Activated CD8-positive, alpha-beta memory T cell treated with anti-CD3 and anti-CD28 coated beads for 4 hours (primary cell): ENCODE measurements at places on chromosomes 2 and 18.

DNA sequence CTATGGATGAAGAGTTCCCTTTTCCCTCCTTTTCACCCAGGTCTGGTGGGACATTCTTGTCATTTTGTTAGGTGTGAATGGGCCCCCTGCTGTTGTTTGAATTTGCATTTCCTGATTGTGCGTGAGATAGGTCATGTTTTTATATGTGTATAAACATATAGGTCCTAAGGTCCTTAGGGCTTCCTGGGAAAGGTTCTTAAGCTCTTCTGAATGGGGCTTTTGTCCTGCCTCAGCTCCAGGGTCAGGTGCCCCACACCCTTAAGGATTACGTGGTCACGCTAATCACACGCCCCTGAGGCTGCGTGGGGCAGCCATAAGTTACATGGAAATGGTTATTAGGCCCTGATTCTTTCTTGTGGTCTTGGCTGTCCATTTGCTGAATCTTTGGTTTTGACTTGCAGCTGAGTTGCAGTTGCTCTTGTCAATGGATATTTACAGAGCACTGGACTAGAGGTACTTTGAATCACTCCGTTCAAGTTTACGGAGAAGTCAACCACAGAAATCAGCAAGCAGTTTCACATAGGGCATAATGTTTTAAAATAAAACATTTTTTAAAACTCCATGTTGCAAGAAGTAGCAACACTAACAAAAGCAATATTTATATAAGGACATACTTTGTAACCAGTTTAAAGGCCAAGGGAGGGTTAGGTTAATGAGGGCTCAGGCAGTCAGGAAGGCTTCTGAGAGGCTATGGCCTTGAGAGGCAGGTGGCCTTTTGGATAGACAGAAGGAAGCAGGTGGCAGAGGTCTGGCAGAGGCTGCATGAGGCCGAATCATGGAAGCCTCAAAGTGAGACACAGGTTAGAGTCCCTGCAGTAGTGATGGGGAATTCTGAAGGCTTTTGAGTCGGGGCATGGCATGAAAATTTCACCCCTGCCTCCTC, 24.2 kb downstream of the LIPG start:
- DNase-seq: no peak

- no peak for DNase-seq
These were observed 36.7 kb upstream of the ARL4C start for GRCh38 chr2:234533626-234534025.

DNA sequence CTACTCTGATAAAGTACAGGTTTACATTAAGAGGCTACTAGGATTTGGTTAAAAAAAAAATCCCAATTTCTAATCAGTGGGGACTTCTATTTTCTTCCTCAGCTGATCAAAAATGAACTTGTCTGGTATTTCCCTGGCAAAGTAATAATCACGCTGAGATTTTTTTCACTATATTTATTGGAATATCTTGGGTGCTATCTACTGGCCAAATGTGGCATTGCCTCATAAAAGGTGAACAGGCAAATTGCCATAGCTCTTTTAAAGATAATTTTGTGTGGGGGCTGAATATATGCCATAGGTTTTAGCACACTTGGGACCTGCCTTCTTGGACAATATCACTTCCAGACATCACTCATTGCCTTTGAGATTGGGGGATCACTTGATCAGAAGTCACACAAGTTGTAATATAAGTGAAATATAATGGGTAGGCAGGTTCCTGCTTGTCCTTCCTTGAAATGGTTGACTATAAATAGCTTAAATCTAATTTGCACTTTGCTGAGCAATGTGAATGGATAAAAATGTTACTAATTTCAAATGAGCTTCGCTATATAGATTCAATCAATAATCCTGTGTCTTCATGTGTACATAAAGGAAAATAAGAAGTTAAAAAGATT, 7.0 kb upstream of the NXPH2 start:
- no peak for DNase-seq

GRCh38 chr2:219430633-219431615, 3.7 kb upstream of the SPEG start:
- no peak for DNase-seq
